ENCODE measurements at places on chromosomes 7 and 10.

DNA sequence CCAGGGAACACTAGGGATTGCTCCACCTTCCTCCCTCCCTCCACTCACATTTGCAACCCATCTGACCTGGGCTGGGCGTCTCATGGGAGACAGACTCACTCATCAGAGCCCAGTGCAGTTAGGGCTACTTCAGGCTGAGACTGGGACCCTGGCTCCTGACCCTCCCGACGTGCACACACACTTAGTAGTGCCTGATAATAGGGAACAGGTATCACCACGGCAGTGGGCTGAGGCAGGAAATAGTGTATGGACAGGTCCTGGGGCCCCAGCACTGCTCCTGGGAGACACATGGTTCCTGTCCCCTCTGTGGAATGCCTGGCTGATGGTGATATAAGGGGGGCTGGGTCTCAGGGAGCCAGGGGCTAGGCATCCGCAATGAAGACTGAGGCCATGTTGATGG, 14.3 kb downstream of the AQP1 start:
- DNase-seq = no peak

GRCh38 chr10:100222529-100222928, 6.9 kb downstream of the CHUK start:
- no peak for DNase-seq

- DNase-seq = no peak
These were observed 160.7 kb upstream of the ZNF32 start for GRCh38 chr10:43809211-43809930.

GRCh38 chr10:69955211-69955805, 97.3 kb upstream of the MACROH2A2 start:
- no peak for DNase-seq

- no peak for DNase-seq
These were observed 66.2 kb downstream of the VPS41 start for GRCh38 chr7:38842746-38843145.

DNA sequence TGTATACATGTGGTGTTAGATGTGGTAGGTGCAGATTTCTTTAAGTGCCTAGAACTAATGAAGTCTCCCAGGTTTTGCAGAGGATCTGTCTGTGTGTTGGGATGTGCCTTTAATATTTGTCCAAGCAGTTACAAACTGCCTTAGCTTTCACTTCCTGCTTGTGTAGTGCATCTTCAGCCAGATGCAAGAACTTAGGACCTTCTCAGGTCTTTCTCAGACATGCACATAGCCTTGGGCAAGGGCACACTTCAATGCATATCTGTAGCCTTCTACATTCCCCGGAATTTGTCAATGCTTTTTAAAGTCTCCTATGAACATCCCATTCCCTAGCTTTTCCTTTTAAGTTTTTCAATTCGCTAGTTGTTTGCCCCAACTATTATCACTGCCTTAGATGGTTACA, 47.2 kb upstream of the SLC39A12 start:
- DNase-seq = no peak

DNA sequence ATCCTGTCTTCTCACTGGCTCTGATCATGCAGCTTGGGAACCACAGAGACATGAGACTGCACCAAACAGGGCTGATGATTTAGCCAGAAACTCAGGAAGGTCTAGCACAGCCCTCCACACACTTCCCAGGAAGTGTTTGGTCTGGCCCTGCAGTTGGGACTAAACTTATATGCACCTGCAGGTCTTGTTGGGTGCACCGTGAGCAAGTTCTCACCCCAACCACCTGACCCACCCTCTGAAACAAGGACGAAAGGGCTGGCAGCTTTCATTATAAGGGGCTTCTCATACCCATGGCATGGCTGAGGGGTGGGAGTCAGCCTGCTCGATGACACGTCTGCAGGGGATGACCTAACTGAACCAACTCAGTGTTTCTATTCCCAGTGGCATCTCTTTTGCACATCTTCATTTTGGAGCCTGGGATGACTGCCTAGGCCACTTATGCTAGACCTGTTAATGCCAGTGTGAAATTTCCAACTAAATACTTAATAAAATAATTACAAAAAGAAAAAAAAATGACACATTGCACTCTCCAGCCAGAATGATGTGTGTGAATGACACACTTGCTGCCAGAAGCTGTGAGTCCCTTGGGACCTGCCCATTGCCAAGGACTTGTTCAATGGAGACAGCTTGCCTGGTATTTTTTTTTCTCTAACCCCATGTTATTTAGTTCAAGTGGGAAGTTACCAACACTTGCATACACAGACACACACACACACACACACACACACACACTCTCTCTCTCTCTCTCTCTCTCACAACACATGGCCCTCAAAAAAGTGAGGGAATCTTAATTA, 102.6 kb downstream of the NEURL1 start:
- no peak for DNase-seq

GRCh38 chr7:56199639-56200038, 83.4 kb upstream of the NUPR2 start:
- no peak for DNase-seq

DNA sequence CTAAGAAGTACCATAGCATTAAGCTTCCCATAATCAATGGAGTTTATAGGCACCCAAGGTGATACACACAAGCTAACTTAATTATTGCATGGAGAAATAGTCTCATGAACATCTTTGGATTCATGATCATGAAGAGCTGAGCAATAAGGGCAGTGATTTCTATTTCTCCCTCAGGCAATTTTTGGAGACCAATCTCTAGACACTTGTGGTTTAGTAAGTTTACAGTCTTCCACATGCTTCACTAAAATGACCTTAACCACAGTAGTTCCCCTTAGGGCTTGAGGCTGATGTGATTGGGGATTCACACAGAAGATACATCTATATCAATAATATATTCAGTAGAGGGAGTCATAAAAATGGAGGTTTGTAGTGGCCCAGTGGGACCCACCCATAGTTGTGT, 241.2 kb downstream of the CCDC7 start:
- DNase-seq = no peak

DNA sequence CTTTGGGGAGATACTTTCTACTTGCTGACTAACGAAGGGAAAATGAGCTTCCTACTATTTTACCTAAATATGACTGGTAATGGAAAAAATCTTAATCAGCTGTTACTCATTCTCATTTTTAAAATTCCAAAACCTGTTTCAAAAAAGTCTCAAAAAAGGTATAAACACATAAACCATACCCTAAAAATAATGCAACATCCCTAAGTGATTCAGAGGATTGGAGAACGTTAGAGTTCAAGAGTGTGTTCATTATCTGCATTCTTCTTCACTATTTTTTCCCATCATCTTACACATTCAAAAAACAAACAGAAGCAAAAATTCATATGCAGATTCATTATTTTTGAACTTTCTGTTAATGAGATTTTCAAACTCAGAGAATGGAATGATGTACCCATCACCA, 150.4 kb upstream of the GNAI1 start:
- no peak for DNase-seq

DNA sequence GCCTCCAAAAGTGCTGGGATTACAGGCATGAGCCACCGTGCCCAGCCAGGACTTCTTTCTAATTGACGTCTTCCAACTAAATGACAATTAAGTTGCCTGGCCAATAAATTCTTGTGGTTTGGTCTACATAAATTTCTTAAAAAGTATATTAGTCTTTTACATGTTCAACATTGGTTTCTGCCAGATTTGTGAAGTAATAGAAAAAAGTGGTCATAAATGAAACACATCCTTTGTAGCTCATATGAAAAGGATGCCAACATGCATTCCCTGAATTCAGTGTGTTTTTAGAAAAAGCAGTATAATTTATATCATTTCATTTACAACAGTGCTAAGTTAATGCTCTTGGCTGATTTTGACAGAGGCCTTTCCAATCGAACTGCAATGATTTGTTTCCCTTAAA, 215.0 kb downstream of the TAX1BP1 start:
- DNase-seq = no peak

DNA sequence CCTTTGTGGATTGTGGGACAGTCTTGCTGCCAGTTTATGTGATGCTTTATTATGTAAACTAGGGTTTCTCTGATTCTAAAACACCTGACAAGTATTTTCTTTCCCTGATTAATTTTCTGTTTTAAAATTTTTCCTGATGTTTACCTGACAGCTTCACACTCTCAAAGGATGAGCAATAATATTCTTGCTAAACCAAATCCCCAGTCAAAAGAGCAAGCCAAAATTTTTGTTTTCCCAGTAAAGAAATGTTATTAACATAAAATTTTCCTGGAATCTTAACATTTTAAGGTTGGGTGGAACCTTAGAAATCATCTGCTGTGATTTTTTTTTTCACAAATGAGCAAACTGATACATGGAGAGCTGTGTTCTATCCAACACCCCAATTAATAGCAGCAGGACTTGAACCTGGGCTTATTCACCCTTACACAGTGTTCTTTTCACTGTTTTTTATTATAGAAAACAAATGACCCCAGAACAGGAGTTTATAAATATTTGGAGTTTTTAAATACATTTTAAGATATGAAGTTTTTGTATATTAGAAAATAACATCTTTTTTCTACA, 185.2 kb upstream of the VIPR2 start:
- DNase-seq = no peak

DNA sequence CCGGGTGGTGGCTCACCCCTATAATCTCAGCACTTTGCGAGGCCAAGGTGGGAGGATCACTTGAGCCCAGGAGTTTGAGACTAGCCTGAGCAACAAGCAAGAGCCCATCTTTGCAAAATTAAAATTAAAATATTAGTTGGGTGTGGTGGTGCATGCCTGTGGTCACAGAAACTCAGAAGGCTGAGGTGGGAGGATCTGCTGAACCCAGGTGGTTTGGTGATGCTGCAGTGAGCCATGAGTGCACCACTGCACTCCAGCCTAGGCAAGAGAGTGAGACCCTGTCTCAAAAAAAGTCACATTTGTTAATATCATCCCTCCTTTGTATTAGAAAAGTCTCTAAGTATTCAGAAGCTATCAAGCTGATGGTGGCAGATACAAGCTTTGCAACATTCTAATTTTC, 317.5 kb downstream of the ANKRD30A start:
- DNase-seq = no peak

GRCh38 chr10:106582291-106582690, 582.2 kb downstream of the SORCS1 start:
- peak; percentile 27 for DNase-seq

DNA sequence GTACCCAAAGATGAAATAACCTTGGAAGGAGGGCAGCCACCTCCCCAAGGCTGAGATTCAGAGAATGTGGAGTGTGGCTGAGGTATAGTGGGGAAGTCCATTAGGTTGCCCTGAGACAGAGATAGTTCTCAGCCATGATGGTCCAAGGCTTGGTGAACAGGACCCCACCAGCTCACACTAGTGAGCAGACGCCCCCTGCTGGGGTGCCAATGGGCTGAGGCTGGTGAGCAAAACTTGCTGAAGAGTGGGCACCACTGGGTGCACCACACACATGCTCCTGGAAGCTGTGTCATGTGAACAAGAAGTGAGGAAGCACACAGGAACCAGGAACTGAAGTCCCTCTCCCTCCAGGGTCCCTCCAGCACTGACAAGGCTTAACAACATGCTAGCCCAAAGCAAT, 8.9 kb downstream of the FBXL13 start:
- no peak for DNase-seq

DNA sequence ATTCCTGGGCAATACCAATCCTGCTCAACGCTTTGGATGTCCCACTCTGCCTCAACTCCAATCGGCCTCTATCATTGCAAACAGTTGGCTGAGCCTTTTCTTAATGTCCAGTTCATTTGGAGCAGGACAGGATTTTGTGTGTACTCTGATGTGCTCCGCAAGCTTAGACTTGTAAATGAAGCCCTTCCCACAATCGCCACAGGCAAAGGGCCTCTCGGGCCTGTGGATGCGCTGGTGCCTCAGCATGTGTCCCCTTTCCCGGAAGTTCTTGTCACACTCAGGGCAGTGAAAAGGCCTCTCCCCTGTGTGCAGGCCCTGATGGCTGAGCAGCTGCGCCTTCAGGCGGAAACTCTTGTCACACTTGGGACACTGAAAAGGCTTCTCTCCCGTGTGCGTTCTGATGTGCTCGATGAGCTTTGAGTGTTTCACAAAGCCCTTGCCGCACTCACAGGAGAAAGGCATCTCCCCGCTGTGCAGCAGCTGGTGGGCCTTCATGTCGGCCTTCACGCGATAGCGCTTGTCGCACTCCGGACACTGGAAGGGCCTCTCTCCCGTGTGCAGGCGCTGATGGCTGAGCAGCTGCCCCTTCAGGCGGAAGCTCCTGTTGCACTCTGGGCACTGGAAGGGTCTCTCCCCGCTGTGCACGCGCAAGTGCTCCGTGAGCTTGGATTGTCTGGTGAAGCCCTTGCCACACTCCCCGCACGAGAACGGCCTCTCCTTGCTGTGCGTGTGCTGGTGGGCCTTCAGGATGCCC, 20.0 kb downstream of the ZNF786 start:
- no peak for DNase-seq

GRCh38 chr7:30776971-30777370, 5.8 kb downstream of the MINDY4 start:
- no peak for DNase-seq

- no peak for DNase-seq
These were observed 16.4 kb upstream of the PDZD8 start for GRCh38 chr10:117391436-117392205.

DNA sequence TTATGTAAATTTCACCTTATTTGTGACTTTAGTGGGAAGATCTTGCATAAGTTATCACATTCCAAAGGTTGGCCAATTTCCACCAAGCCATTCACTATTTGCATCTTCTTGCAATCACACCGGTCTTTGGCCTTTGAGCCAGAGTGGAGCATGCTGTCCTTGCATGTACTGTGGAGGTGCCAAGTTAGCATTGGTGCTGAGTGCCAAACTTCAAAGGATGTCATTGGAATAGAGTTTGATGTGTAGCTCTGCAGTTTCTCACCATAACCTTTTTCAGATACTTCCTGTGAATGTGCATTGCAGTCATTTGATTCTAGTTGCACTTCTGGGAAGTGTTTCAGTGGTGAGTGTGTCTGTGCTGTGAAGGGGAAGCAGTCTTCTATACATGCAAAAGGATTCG, 620.6 kb downstream of the SUGCT start:
- no peak for DNase-seq

GRCh38 chr7:50262446-50262845, 42.1 kb upstream of the IKZF1 start:
- DNase-seq = no peak

- no peak for DNase-seq
These were observed 343.7 kb downstream of the WDR11 start for GRCh38 chr10:121194696-121195523.

DNA sequence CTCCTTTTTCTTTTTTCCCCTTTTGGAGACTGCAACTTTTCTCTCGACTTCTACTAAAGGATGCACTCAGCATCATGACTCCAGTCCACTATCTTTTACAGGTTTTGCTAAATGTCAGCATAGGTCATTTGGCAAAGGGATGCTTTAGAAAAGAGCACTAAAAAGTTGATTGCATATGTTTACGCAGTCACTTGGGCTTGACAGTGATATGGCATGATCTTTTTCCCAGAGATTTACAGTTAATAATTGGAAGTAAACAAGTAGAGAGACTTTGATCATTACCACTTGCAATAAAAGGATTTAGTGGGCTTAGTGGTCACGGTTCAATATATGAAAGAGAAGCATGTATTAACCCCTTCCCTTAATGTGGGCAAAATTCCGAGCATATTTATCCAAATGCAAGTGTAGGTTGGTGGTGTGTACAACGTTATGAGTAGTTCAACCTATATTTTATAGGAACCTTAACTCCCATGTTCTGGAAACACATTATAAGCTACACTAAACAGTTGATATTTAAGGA, 1.8 kb downstream of the BMI1 start:
- DNase-seq = no peak
